ENCODE measurements at places on chromosomes 2 and 18.
A peak's percentile ranks its signal among the peaks of the same experiment; 100 is the strongest.

- DNase-seq = no peak
Observed at GRCh38 chr2:19860022-19860421, 41.8 kb downstream of the TTC32 start.

GRCh38 chr2:98554116-98554861 lies 54.0 kb downstream of the COA5 start:
- no peak for DNase-seq

- DNase-seq = no peak
Observed at GRCh38 chr2:104476563-104476988, 377.3 kb upstream of the POU3F3 start.

- DNase-seq = no peak
Observed at GRCh38 chr2:170475878-170476277, 239.3 kb upstream of the SP5 start.

DNA sequence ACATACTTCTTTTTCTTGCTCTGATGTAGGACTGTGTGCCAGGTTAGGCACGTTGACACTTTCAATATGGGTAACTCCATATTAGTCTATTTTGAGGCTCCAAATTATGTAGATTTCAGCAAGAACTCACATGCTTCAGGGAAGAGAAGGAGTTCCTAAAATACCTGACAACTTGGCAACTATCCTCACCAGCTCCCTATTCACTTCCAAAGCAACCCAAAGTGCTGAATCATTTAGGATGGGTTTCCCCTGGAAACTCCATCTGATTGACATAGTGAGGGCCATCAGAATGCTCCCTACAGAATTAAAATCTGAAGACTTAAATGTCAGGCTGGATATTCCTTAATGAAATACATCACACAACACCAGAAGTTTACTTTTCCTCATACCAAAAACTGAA lies 32.5 kb upstream of the NFU1 start:
- no peak for DNase-seq

DNA sequence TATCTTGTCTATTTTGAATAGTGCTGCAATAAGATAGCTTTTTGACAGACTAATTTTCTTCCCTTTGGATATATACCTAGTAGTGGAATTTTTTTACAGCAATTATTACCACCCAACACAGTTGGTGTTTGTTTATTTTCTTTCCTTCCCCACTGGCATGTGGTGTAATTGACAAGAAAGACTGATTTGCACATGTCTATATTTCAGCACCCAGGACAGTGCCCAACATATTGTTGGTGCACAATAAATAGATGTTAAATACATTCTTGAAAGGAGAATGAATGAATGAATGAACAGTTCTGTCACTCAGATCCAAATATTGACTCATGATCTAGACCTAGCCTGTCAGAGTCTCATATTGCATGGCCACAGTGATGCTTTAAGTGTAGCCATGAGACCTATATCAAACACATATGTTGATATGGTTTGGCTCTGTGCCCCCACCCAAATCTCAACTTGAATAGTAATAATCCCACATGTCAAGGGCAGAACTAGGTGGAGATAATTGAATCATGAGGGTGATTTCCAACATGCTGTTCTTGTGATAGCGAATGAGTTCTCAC lies 538.2 kb downstream of the NYAP2 start:
- no peak for DNase-seq

- peak; percentile 32 for DNase-seq
Observed at GRCh38 chr2:170013802-170014551, 164.0 kb upstream of the MYO3B start.

GRCh38 chr2:213251618-213252017 lies 32.6 kb upstream of the SPAG16 start:
- no peak for DNase-seq

DNA sequence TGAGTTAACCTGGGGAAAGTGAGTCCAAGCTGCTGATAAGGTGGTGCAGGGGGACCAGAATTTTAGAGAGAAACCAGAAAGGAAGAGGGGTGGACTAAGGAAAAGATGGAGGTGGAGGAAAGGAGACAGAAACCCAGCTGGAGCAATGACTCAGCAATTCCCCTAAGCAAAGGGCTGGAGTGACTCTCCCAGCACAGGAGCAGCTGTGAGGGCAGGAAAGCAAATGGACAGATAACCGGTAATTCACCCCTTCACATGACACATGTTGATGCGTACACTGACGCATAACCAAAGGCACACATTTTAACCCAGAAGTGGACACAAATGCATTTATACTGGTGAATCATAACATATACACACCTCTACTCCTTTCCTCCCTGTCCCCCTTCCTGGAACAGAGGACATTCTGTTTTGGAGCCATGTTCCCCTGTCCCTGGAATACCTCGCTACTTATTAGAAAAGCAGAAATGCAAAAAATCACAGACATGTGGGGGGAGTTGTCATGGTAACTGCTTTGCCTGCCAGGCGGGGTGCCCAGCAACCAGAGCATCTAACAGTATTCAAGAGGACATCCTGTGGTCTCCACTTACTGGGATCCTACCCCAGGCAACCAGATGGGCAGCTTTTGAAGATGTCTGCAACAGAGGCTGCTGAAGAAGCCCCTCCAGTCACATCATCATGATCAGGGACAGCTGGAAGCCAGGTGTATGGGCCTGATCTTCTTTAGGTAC lies 4.7 kb downstream of the CDK5R2 start:
- DNase-seq = no peak

DNA sequence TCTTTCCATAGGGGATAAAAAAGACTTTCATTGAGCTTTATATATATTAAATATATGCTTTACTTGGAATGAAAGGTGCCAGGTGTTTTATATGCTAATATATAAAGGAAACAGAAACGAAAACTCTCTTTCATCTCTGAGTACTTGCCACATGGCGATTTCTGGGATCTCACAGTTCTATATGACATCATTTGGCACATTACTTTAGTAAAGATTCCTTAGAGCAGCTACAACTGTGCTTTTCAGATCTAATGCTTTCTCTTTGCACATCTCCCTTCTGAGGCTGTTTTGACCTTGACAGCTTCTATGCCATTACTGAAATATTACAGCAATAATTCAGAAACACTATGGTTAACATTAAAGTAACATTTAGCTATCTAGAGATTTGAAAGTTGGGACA lies 1082.9 kb upstream of the CDH2 start:
- no peak for DNase-seq

DNA sequence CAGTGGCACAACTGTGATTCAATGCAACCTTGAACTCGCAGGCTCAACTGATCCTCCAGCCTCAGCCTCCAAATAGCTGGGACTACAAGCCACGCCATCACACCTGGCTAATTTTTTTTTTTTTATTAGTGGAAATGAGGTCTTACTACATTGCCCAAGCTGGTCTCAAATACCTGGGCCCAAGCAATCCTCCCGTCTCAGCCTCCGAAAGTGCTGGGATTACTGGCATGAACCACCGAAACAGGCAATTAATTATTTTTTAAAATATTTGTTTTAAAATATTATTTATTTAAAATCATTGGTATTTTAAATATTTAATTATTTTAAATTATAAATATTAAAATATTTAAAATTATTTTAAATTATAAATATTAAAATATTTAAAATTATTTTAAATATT lies 24.5 kb downstream of the SRBD1 start:
- DNase-seq = no peak

DNA sequence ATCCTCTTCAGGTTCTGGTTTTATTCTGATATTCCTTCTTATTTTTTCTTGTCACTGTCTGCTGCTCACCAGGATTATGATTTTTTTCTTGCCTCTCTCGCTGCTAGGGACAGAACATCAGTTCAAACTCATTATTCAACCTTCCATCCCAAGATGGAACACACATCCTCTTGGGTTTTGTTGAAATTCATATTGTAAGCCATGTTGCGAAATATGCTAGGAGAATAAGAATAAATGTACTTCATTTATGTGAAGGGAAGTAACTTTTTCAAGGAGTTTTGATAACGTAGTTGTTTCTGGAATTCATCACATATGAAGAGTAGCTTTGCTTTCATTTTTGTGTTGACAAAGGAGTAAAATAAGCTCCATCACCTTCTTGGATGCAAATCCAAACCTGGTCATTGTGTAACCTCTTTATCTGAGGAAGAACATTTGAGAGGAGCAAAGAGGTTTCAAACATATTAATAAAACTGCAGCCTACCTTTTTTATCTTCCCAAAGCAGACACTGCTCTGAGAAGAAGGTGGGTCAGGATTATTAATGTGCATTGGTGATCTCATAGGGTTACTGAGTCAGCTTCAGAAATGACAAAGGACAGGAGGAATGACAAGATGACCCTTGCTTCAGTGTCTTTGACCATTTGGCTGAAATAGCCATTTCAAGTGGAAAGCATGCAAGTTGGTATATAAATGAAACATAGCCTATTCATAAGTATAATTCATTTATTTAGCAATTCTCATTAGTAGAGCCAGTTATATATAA lies 280.0 kb downstream of the GULP1 start:
- no peak for DNase-seq

All from cerebellar nuclear complex (tissue), 1 donor.